Type B pancreatic cell (in vitro differentiated cells): ENCODE measurements at places on chromosomes 2 and 18. TPM values are rescaled to one million over a fixed set of nuclear protein-coding genes. Genes with fewer than 3 reads are reported as not detected.

- no peak for DNase-seq
- H3K4me3 ChIP-seq = no peak overlapping the region
- H3K36me3 ChIP-seq = no peaks in the 10 kb centered on the region
These were observed 1004.4 kb upstream of the CDH2 start for GRCh38 chr18:29181151-29181901.

- no peak overlapping the region for H3K27ac ChIP-seq
- H3K27me3 ChIP-seq = no peaks in the 10 kb centered on the region
- no peak for DNase-seq
- peaks cover 4% of the 10 kb centered on the region for H3K4me1 ChIP-seq
- H3K4me3 ChIP-seq = no peak overlapping the region
These were observed 14.7 kb downstream of the CROCC2 start for GRCh38 chr2:240920783-240921231.

DNA sequence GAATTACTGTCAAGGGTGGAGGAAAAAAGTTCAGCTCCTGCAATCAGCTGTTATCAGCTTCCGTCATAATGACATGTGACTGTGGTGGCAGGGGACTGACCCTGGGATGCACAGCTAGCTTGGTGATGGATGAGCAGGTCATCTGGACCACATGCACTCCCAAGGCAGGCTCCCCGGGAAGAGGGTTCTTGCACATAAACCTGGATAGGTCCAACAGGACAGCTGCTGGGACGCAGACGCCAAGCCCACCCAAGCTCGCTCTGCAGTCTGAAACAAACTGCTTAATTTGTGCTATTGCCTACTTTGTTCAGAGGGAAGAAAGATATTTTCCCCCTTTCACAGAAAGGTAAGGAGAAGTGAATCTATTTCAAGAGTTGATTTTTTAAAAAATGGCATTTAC lies 30.2 kb downstream of the FAM178B start:
- H3K4me1 ChIP-seq = peaks cover 45% of the 10 kb centered on the region
- H3K4me3 ChIP-seq = no peak overlapping the region
- DNase-seq = no peak
- peaks cover 6% of the 10 kb centered on the region for H3K27me3 ChIP-seq
- H3K27ac ChIP-seq = no peak overlapping the region
- no peaks in the 10 kb centered on the region for H3K36me3 ChIP-seq

DNA sequence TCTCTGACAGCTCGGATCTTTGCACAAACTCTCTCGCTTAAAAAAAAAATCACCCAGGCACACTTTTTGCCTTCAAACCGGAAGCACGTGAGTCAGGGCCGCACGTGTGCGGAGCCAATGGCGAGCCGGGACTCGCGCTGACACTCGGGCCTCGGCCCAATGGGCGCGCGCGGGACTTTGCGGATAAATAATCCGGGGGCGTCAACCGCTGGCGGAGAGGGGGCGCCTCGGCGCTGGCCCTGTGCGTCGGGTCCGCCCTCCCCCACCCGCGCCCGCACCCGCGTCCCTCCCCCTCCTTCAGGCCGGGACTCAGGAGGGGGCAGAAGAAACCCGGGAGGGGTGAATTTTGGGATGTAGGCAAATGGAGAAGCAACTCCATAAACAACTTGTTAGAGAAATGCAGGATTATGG lies 319 bp upstream of the EN1 start:
- peak overlapping the region; percentile 85 for H3K4me3 ChIP-seq
- no peaks in the 10 kb centered on the region for H3K36me3 ChIP-seq
- H3K27me3 ChIP-seq = peaks cover 92% of the 10 kb centered on the region
- no peak for DNase-seq
- H3K4me1 ChIP-seq = peaks cover 11% of the 10 kb centered on the region

DNA sequence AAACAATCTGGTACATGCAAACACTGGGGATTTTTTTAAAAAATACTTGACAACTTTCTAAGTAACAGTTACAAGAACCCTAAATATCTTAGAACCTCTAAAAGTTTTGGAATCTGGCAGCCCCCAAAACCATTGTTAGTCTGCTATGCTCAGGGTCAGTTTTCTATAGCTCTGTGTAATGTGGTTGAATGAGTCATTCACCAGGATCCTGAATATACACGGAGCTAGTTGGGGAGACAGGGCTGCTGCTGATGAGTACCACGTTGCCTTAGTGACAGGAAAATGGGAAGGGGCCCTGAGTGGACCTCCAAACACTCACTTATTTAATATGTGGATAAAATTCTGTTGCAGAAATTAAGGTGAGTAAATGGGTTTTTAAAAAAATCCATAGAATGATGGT lies 36.9 kb upstream of the TANC1 start:
- no peak overlapping the region for H3K27ac ChIP-seq
- peaks cover 13% of the 10 kb centered on the region for H3K4me1 ChIP-seq
- peak overlapping the region; percentile 32 for H3K4me3 ChIP-seq
- H3K27me3 ChIP-seq = no peaks in the 10 kb centered on the region
- DNase-seq = no peak
- no peaks in the 10 kb centered on the region for H3K36me3 ChIP-seq

- no peak overlapping the region for H3K4me3 ChIP-seq
- DNase-seq = peak; percentile 65
- H3K27me3 ChIP-seq = peaks cover 2% of the 10 kb centered on the region
- H3K27ac ChIP-seq = no peak overlapping the region
- no peaks in the 10 kb centered on the region for H3K36me3 ChIP-seq
These were observed 39.9 kb downstream of the CROCC2 start for GRCh38 chr2:240946046-240946445.

DNA sequence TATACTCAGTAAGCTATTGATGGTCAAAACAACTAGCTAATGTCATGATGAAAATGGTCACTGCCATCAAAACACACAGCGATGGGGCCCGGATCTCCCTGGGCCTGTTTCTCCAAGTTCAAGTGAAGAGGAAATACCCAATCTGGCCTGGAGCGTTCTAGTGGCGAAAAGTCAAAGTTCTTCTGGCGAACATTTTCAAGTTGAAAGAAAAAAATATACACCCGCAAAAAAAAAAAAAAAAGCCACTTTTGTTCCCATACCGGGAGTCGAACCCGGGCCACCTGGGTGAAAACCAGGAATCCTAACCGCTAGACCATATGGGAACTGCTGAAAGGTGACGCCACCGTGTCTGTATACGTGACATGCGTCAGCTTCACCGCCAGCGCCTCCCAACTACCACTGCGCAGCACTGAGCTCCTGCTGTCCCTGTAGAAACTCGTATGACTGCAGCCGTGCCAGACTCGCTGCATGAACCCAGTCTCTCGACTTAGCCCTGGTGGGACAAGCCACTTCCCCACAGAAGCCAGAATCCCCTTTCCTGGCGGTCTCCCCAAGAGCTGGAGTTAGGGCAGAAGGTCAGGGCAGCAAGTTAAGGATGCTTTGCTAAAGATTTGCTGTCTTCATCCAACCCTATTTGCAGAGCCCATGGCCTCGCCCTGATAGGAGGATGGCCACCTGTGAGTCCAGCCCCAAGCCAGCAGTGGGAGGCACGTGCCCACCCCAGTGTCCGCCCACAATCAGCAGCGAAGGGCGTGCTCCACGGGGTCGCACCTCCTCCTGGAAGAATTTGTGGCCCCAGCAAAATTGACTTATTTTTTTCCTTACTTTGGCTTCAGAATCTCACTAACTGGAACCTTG lies 5.6 kb upstream of the IMP4 start:
- H3K4me3 ChIP-seq = peak overlapping the region; percentile 94
- H3K27ac ChIP-seq = peak overlapping the region; percentile 98
- DNase-seq = peak; percentile 95
- H3K36me3 ChIP-seq = peaks cover 22% of the 10 kb centered on the region
- H3K27me3 ChIP-seq = peaks cover 21% of the 10 kb centered on the region
- H3K4me1 ChIP-seq = peaks cover 38% of the 10 kb centered on the region

DNA sequence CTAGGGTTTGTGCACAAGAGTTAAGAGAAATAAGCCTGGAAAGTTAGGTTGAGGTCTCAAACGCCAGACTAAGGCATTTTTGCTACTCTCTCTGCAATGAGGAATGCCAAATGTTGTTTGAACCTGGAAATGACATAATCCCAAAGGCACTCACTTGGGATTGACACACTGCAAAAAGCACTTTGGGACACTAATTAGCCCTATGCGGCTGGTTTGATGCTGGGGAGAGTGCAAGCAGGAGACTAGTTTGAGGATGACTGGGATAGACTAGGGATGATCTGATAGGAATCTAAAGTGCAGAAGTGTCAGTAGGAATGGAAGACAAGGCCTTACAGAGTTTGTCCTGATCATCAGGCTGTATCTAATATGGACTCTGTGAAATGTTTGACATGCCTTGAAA lies 469.0 kb downstream of the SLC4A3 start:
- H3K27me3 ChIP-seq = peaks cover 5% of the 10 kb centered on the region
- no peak overlapping the region for H3K27ac ChIP-seq
- peaks cover 6% of the 10 kb centered on the region for H3K4me1 ChIP-seq
- H3K4me3 ChIP-seq = no peak overlapping the region

- H3K27ac ChIP-seq = no peak overlapping the region
- no peaks in the 10 kb centered on the region for H3K36me3 ChIP-seq
- DNase-seq = no peak
- H3K27me3 ChIP-seq = no peaks in the 10 kb centered on the region
- H3K4me1 ChIP-seq = peaks cover 8% of the 10 kb centered on the region
- no peak overlapping the region for H3K4me3 ChIP-seq
These were observed 995.3 kb upstream of the LRRTM1 start for GRCh38 chr2:81299841-81300240.

DNA sequence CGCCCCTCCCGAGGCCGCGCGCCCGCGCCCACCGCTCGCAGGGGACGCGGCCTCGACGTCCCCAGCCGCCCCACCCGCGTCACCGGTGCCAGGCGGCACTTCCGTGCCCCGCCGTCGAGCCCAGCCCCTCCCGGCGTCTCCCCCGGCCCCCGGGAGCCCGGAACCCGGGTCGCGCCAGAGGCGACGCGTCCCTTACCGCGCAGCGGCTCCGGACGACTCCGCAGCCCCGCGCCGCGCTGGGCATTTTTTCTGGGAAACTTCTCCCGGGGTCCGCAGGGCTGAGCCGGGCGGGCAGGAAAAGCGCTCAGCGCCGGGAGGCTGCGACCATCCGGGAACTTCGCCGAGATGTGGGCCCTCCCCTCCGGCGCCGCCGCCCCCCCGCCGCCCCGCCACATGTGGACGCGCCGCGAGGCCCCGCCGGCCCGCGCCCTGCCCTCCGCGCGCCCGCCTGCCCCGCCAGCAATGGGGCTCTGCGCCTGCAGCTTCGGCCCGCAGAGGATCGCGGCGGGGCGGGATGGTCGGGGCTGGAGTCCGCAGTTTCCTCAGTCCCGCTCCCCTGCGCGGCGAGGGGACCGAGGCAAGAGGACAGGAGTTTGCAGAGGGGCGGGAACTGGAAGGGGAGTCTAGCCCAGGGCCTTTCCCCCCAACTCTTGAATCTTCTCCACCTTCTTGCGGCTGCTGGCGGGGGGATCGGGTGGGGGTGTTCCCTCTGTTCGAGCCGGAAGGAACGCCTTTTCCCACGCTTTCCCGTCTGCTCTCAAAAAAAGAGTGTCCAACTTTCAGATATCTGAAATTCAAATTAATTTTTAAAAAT lies 81.5 kb downstream of the CHRNA1 start:
- H3K4me1 ChIP-seq = peaks cover 41% of the 10 kb centered on the region
- peak overlapping the region; percentile 93 for H3K4me3 ChIP-seq
- no peaks in the 10 kb centered on the region for H3K36me3 ChIP-seq
- H3K27ac ChIP-seq = peak overlapping the region; percentile 40
- H3K27me3 ChIP-seq = peaks cover 42% of the 10 kb centered on the region

DNA sequence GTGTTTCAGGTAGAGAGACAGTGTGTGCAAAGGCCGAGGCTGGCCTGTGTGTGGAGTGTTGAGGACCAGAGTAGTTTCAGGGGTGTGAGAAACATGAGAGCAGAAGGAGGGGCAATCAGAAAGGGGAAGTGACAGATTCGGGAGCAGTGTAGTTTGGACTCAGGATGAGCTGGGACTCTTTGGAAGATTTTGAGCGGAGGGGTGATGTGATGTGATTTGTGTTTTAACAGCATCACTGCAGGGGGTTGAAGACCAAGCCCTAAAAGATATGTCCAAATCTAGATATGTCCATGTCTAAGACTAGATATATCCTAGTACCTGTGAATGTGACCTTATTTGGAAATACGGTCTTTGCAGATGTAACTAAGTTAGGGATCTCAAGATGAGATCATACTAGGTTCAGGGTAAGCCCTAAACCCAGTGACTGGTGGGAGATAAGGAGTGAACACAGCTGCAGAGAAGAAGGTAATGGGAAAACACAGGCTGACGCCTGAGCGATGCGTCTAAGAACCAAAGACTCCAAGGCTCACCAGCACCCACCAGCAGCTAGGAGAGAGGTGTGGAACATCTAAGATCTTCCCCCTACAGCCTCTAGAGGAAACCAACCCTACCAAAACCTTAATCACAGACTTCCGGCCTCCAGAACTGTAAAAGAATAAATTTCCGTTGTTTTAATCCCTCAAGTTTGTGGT lies 38.5 kb upstream of the MYO3B start:
- H3K4me3 ChIP-seq = no peak overlapping the region
- no peak overlapping the region for H3K27ac ChIP-seq
- H3K36me3 ChIP-seq = no peaks in the 10 kb centered on the region
- DNase-seq = no peak
- H3K4me1 ChIP-seq = peaks cover 13% of the 10 kb centered on the region

DNA sequence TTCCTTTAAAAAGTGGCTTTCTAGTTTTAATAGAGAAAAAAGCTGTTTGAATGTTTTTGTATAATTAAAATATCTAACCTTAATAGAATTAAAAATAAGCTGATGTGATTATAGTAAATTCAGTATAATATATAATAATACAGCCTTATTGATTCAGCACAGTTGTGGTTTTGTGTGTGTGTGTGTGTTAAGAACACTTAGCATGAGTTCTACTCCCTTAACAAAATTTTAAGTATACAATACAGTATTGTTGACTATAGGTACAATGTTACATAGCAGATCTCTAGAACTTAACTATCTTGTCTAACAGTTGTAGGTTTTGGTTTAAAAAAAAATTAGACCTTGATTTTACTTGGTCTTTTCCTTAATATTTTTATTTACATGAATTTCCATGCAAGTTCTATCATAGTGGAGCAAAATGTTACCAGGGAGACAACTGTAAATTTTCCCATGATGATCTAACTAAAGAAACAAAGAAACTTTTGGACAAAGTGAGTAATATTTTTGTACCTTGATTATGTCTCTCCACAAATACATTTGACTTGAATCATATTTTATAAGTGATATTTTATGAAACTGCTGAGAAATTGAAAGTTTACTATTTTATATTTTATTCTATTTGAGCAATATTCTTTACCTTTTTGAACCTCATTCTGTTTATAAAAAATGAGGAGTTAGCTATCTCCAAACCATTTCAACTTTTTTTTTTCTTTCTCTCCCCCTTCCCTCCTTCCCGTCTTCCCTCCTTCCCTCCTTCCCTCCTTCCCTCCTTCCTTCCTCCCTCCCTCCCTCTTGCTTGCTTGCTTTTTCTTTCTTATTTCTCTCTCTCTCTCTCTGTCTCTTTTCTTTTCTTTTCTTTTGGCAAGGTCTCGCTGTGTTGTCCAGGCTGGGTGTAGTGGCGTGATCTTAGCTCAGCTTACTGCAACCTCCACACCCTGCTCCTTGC lies 46.3 kb downstream of the ZC3H6 start:
- peaks cover 7% of the 10 kb centered on the region for H3K4me1 ChIP-seq
- peaks cover 9% of the 10 kb centered on the region for H3K36me3 ChIP-seq
- H3K27me3 ChIP-seq = no peaks in the 10 kb centered on the region
- no peak for DNase-seq

The TUBA3D gene
- total RNA-seq = not detected in 2 replicates

The KCNK3 gene
- 2.7 and 7.7 TPM in 2 replicates for total RNA-seq

The PLCD4 gene
- total RNA-seq = 0.40 and 1.4 TPM in 2 replicates

The GALNT13 gene
- 5.9 and 11.2 TPM in 2 replicates for total RNA-seq

The ANKRD30B gene
- total RNA-seq = not detected in 2 replicates
